ENCODE measurements at places on chromosomes 2 and 18. TPM values are rescaled to one million over a fixed set of nuclear protein-coding genes. Genes with fewer than 3 reads are reported as not detected.

The LYPD6B gene
- total RNA-seq = not detected

DNA sequence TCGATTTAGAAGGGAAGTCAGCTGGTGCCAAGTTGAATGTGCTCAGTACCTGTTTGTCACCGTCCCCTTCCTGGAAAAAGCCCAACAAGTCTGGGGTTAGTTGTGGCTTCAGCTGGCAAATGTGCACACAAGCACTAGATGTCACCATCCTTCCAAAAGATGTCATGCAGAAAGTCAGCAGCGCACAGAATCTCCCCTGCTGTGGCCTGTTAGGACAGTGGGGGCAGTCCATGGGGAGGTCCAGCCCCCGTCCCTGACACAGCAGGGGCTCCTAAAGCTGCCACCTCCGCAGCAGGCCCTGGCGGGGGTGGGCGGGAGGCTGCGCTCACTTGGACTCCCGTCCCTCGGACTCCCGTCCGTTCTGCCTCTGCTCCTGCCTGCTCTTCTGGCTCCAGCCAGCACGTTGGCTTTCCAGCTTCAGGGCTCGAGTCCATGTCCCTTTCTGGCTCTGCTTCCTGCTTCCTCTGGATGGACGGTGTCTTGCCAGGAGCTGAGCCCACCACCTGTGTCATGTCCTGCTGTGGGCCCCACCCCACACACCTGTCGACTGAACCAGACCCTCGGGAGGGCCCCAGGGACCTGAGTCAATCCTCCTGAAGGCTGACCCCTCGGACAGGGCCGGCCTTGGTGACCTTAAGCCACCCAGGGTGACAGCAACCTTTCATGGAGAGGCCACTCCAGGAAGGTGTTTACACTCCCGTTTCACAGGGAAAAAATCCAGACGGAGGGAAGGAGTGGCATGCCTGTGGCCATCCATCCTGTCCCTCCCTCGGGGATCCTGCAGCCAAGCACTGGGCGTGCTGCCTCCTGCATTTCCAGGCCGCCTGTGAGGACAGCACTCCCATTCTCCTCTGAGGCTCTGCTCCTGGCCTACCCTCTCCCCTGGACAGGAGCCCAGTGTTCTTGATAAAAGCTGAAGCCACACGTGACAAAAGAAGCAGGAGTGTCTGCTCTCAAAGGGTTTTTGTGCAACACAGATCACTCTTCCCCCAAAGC lies 8.5 kb downstream of the RAB17 start:
- peak; percentile 94 for DNase-seq

GRCh38 chr2:195656161-195656858 lies 716 bp upstream of the SLC39A10 start:
- DNase-seq = no peak

DNA sequence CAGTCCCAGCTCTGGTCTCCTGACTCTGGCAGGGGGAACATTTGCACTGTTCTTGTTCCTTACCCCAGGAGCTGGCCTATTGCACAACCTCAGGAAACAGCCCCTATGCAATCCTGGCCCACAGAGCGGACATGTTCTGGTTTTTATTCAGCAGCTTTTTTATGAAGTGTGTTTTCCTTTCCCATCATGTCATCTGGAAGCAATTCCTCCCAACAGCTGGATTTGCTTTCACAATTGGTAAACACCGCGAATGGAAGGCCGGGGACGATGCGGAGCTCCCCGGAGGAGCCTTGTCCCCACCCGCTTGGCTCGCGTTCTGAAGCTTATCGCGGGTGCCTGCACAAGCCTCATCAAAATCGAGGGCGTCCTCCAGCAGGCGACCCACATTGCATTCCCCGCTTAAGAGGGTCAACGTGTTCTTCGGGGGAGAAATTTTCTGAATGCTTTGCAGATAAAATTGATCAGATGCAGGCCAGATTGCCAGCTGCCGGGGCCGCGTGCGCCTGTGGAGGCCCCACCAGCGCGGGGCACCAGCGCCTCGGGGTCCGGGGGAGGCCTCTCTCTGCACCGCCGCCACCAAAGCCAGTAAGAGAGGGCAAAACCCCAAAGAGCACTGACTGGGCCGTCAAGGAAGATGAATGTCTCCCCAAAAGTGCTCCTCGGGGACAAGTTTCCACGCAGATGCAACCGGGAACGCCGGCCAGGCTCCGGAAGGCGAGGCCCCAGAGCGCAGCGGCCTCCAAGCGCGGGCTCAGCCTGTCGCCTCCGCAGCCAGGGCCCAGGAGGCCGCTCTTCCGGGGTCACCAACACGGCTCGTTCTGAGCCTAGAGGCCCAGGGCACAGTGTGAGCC lies 60.3 kb upstream of the SP3 start:
- peak; percentile 96 for DNase-seq

DNA sequence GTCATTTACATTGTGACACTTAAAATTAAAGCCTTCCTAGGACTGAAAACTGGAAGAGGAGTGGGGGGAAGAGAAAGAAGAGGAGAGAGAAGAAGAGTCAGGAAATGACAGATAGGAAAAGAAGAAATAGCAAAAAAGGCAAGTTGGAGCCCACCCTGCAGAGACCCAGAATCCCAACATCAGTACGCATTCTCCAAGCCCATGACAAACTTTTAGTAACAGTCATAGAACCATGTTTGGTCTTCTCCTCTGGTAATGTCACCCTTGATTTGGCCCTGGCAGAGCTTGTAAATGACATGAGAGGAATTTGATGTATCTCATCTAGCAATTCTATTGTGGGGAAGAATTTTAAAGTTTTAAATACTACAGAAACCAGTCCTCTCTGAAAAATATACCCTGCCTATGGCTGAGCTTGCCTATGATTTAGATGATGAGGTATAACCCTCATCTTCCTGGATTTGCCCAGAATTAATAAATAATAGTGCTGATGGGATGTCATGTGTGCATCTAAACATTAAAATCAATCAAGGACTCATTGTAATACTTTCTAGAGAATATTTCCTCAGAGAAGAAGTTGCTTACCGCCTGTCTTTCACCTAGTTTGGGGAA lies 40.2 kb downstream of the APOB start:
- no peak for DNase-seq

DNA sequence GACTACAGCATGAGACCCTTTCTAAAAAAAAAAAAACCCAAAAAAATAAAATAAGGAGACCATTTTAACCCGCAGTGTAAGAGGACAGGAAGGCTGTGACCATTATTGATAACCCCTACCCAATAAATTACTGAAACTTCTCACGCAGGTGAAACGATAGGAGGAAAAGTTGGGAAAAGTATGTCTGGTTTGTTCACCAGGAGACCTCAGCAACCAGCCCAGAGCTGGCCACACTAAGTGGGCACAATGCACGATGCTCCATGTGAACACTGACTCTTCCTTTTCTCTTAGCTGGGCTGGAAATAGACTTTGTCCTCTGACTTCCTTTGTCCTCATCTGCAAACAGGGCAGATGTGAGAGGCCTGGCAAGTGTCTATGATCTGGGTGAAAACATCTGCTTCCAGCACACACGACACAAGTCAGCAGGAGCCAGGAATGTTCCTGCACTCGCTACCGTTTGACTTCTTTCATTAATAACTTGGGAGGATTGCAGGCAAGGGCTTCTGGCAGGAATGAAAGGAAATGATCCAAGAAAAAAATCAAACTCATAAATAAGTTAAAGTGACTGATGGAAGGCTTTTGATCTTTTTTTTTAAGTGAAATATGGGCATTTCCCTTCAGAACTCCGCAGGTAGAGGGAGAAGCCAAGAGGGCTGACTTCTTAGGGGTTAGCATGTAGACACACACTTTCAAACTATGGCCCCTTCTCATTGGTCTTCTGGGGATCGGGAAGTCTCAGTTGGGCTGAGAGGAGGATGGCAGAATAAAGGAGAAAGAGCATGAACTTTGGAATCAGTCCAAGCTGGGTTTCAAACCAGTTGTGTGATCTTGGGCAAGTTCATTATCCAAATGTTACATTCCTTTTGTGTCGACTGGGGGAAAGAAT lies 137.4 kb upstream of the MYCN start:
- DNase-seq = no peak

DNA sequence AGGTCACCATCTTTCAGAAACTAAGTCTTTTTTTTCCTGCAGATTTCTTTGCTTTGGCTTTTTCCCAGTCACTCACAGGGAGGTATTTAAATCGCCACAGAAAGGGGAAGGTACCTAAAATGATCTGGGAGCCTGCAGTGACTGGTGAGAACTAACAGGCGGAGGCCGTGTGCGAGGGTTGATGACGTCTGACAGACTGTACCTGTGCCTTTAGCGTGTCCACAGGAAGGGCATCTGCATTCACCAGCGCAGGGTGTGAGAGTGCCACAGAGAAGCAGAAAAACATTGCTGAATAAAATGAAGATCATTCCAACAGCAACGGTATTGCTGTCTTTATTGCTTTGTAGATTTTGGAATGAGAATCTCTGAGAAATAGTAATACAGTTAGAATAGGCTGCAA lies 5.7 kb downstream of the CTDP1 start:
- DNase-seq = no peak

GRCh38 chr2:105368759-105369408 lies 30.0 kb downstream of the FHL2 start:
- no peak for DNase-seq

- peak; percentile 37 for DNase-seq
Measured at GRCh38 chr2:231720292-231720986, 12.1 kb downstream of the PTMA start.

DNA sequence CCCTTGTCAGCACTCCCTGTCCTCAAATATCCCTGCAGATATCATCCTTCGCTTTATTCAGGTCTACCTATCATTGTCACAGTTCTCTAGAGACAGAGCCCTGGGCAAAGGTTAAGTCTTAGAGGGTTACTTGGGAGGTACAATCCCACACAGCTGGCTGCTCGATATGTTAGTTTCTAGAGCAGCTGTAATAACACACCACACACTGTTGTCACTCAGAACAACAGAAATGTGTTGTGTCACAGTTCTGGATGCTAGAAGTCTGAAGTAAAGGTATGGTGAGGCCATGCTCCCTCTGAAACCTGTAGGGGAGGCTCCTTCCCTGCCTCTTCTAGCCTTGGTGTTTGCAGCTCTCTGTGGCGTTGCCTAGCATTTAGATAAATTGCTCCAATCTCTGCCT lies 9.9 kb upstream of the RAPGEF4 start:
- no peak for DNase-seq

The MRO gene
- 0.41 TPM for total RNA-seq
